ENCODE measurements at places on chromosomes 16 and 17. TPM values are rescaled to one million over a fixed set of nuclear protein-coding genes. Genes with fewer than 3 reads are reported as not detected.

GRCh38 chr17:77083531-77083930, 57.2 kb upstream of the SEC14L1 start:
- no peak for DNase-seq

DNA sequence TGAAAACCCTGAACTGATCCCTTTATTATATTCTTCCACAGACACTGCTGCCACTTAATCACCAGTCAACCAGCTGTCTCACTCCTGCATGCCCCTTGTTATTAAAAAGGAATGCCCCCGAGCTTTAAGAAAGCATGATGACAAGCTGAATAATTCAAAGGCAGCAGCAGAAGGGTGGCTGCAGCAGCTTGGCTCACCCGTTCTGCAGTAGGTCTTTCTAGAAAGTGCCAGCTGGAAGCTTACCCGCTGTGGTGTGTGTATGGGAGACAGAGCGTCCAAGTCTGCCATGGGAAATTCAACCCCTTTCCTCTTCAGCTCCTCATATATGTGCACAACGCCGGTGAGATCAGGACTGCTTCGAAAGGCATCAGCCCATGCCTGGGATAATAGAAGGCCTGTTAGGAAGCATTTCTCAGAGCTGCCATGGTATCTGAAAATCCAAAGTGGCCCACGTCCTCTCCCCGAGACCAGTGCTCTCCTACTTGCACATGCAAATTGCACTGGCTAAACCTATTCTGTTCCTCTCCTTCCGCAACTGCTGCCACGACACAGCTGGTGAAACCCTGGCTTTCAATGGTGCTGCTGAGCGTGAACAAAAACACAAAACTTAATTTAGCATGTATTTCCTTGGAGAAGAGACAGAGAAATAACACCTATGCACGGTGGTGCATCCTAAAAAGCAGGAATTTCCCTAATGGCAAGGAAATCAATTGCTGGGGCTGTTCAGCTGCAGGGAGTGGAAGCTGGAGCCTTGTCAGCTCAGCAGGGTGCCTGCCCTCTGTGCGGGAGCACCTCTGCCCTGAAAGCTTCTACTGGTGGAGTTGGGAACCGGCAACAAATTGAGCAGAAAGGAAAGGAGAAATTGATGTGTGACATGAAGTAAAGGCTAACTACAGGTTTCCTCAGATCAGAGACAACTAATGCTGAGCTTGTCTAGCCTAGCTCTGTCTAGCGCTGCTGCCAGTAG, 47.9 kb upstream of the SREBF1 start:
- DNase-seq = no peak

DNA sequence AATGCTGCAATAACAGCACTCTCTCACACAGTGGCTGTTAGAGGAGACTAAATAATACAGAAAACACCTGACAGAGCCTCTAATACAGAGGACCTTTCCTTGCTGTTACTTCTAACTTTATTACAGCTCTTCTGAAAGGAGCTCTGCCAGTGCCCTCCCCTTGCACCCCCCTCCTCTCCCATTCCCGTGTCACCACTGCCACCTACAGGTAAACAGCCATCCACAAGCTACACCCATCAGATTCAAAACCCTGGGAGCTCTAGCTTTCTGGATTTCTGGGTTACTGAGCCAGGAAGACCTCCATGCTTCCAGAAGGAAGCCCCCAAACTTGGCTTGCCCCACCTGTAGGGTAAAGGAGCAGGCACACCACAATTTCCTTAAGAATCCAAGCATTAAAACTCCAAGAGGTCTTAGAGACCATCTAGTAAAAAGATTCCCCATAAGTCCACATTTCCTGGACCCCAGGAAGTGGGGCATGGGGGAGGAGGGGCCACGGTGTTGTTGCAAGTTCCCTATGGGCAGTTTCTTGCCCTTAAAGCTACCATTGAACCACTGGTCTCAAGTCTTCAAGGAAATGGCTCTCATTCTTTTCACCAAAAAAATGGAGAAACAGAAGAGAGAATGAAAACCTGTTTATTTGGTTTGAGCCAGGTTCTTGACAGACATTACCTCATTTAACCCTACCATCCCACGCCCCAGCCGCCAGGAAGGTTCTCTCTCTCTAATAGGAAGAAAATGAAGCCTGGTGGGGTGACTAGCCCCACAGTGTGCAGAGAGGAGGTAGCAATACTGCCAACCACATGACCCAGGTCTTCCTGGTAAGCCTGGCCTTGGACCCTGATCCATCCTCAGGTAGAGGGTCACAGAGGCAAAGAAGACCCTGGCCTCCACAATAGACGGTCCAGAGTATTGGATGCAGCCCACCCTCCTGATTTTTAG, 52.8 kb downstream of the TOM1L2 start:
- no peak for DNase-seq

- no peak for DNase-seq
Measured at GRCh38 chr17:8643855-8644506, 13.5 kb upstream of the MYH10 start.

DNA sequence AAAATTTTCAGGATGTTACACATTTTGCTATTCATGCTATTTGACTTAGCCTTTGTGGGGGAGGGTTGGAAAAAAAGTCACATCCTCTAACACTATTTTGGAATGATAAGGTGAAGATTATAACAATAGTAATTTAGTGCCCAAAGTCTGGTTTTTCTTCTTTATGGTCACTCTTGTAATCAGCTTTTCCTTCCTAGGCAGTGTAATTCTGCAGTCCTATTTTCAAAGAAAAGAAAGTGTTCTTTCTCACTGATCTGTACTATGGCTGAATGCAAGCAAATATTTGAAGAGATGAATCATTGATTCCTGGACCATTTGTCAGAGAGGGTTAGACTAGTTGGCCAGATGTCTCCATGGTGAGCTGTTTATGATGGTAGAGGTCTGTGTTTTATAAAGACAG, 8.4 kb downstream of the RSPRY1 start:
- no peak for DNase-seq

DNA sequence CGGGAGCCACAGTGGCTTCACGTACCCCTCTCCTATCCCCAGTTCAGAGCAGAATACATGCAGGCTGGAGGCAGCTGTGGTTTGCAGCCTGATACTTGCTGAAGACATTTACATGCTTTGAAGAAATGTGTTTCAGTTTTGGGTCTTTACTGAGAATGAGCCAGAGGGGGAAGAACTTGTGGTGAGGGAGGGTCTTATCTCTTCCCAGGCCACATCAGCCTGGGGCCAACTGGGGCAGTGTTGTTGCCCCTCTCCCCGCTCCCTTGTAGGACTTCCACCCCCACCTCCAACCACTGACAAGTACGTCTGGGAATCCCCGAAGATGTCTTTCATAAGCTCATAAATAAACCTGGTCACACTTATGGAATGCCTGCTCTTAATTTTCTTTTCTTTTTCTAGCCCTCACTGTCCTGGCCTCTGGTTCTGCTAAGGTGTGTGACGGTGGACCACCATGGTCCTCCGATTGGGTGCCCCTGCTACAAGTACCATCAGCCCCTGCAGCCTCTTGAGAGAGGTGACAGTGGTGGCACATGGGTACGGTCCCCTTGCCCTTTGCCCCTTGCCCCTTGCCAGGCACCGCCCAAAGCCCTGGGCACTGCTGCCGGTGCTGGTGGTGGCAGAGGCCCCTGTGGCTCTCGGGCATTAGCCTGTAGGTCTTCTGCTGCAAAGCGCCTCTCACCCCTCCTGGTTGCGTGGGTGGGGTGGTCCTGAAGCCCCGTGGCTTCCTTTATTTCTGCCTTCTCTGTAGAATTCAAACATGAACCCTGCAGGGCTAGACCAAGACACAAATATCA, 144.8 kb upstream of the RPH3AL start:
- no peak for DNase-seq

DNA sequence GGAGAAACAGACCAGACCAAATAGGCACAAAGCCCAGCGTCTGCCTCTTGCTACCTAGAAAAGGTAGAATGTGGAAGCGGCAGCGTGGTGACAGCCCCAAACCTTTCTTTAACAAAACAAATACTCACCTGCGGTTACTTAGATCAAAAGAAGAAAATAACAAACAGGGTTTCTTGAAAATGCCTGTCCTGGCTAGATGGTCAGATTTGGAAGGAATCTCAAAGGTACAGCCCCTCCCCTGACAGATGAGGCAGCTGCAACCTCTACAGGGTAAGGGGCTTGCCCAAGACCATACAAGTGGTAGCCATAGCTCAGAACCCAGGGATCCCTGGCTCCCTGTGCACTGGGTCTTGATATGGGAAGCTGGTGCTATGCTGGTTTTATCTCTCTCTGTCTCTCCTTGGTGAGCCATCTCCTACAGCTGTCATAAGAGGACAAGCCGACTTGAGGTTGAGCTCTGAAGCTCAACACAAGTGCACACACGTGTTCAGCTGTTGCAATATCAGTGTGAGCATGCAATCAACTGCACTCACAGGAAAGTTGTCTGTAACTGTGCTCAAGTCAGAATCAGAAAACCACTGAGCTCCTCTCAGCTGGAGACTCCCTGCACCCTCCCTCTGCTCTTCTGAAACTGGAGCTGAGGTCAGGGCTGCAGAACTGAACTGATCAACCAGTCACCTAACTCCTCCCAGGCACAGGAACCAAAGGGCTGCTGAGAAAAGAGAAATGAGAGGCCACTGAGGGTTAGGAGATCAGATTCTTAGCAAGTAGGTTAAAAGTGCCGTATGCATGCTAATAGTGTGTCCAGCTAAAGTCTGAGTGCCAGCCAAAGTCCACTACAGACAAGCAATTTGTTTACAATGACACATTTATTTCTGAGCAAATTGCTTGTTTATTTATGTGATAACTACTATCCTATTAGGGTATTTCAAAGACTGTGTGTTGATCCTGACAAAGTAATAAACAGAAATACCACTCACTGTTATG, 6.1 kb upstream of the RNF157 start:
- no peak for DNase-seq

- no peak for DNase-seq
Measured at GRCh38 chr17:32928586-32929535, 908 bp downstream of the TMEM98 start.

DNA sequence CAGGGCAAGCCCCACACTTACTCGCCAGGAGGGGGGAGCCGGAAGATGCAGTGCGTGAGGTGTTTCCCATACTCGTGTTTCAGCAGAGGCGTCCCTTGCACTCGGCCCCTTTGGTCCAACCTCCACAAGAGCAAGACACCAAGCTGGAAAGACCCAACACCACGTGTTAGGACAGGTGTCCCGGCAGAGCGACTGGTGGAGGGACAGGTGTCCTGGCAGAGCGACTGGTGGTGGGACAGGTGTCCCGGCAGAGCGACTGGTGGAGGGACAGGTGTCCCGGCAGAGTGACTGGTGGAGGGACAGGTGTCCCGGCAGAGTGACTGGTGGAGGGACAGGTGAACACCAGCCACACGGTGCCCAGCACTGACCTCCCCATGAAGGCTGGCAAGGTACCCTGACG, 19.4 kb downstream of the IFT140 start:
- no peak for DNase-seq

GRCh38 chr17:17666111-17666714, 15.0 kb upstream of the RAI1 start:
- DNase-seq = no peak

- no peak for DNase-seq
Measured at GRCh38 chr17:77410470-77410869, 269.7 kb downstream of the SEC14L1 start.

GRCh38 chr17:27289856-27290255, 4.1 kb upstream of the WSB1 start:
- no peak for DNase-seq

DNA sequence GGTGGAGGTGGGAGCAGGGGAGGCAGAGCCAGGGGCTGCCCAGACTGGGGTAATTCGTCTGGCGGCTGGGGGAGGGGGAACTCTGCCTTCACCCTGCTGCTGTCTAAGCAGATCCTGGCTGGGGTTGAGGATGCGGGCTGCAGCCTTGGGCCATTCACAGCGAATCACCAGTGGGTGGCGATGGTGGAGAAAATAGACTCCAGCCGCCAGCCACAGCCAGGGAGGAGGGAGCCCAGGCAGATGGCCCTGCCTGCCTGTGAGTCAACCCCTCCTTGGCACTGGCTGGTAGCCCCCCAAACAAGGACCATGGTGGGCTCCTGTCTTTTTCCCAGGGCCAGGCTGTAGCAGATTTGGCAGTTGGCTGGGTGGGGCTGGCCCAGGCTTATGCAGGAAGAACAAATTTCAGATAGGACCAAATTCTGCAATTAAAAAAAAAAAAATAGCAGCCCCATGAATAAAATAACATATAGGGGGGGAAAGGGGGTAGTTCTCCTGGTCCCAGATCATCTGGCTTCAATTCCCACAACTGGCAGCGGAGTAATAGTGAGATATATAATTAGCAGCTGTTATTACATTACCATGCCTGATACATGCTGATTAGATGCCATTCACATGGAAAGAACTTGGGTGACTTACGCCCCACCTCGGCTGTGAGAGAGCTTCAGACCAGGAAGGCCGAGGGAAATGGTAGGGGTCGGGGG, 41.5 kb upstream of the CDH5 start:
- DNase-seq = peak; percentile 21

DNA sequence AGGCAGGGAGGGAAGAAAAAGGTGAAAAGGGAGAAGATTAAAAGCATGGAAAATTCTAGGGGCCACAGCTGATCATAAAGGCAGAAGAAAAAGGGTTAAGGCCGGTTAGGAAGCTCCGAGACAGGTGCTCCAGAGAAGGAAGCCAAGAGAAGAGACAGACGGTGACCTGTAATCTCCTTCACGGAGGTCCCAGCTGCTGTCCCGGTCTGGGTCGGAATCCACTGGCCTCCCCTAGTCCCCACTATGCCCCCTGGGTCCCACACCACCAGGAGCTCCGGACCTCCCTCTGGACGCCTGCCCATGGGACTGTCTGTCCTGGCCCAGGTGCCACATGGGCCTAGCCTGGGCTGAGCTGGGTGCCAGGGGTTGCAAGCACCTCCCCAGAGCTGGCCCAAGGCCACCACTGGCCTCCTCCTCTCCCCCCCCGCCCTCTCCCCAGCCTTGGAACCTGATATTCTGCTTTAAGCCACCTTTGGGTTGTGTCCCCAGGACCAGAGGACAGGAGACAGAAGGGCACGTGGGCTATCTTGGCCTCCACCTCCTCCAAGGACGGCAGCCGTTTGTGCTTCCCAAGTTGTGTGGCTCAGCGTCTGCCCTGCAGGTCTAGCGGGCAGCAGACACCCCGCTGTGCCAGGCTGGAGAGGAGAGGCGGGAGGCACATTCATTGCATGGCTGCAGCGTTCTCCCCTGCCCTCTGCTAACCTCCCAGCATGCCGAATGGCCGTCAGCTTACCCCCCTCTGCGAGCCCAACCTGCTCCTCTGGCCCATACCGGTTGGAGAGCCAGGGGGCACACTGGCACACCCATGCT, 102.4 kb downstream of the ENGASE start:
- no peak for DNase-seq

DNA sequence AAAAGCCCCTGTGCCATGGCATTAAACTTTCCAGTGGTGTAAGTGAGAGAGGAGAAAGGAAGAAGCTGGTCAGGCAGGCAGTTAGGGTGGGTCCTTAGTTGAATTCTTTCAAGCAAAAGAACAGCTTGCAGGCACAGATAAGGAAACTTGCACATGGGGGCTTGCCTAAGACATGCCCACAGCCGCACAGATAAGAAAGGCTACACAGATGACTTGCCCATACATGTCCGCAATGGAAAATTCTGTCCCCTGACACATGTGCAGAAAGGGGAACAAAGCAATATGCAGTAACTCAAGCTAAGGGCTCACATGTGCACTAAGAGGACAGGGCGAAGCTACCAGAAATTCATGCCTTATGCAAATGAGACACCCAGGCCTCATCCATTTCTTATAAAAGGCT, 69.9 kb downstream of the GSG1L start:
- DNase-seq = no peak

Gene CETP
- total RNA-seq = not detected

Gene SLC25A19
- 33.3 TPM for total RNA-seq

Gene CLN3
- total RNA-seq = 22.9 TPM

Gene TNFRSF17
- total RNA-seq = not detected

Gene MVP
- total RNA-seq = 1.9 TPM

Gene GAST
- total RNA-seq = not detected

Gene CCL16
- not detected for total RNA-seq

Gene TAC4
- not detected for total RNA-seq

Gene PRDM7
- not detected for total RNA-seq

Gene FOXC2
- total RNA-seq = 0.09 TPM

Gene CCL1
- not detected for total RNA-seq

Gene EVI2A
- total RNA-seq = not detected
